ELR (cell line): ENCODE measurements at places on chromosomes 3 and 15.

DNA sequence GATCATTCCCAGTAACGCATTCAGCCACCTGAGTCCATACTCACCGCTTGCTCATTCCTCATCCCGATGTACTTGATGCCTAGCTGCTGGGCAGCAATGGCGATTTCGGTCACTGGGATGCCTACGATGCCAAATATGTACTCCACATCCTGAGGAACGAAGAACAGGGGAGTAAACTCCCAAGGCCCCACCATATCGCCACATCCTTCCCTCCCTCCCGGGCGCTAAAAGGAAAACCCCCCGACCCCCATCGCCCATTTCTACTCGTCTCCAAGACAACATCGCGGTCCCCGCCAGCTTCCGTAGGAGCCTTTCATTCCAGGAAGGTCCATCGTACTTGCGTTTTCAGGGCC is 347 bp downstream of the HACL1 start:
- DNase-seq = peak; percentile 44

DNA sequence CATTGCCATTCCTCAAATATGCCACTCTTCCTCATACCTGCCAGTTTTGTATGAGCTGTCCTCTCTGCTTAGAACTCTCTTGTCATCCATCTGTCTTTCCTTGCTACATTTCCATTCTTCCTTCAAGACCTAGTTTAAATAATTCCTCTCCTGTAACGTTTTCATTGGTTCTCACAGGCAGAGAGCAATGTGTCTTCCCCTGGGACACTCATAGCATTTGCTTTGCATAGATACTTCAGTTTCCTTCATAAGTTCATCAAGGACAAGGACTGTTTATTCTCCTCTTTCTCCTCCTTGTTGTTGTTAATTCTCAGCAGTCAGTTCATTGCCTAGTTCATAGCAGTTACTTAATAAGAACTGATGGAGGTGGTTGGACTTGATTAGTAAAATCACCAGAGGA is 10.5 kb downstream of the NR2C2 start:
- no peak for DNase-seq

DNA sequence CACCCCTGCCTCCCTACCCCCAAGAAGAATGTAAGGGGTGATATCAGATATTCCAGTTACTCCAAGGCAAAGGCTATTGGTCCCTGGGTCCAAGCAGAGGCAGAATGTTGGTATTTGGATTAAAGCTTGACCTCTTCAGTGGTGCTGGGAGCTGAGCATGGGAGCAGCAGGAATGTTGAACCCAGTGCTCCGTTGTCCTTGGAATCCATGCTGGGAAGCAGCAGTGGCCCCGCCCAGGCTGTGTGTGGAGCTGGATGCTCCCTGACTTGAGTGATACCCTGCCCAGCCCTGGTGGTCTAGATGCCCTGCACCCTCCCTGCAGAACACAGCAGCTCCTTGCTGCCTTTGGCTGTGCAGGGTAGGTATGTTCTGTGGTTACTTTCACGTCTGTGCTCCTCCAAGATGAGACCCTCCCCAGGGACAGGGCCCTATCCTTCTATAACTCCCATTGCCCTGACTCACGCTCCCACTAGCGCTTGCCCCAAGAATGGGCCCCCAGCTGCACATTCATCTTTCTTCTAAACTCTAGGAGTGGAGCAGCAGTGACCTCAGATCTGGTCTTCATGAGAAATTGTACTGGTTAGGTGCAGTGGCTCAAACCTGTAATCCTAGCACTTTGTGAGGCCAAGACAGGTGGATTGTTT is 35.1 kb downstream of the UMPS start:
- no peak for DNase-seq

- no peak for DNase-seq
These were observed 89.5 kb upstream of the IL12A start for GRCh38 chr3:159899166-159899565.

DNA sequence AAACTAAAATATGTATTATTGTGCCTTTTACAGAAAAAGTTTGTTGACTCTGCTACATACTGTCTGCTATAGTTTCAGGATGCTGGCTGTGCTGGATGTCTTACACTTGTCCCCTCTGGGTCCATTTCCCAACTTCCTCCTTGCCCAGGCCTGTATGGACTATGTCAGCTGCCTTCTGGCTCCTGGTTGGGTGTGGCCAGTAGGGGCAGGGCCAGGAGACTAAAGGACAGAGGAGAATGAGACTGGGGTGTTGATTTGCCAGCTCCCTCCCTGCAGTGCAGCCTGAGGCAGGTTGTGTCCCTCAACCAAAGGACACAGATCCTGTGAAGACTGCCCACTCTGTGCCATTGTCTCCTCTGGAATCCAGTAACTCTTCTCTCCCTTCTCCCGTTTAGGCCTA is 90.6 kb upstream of the UBE2E2 start:
- DNase-seq = no peak

- peak; percentile 31 for DNase-seq
These were observed 431.1 kb downstream of the MFSD1 start for GRCh38 chr3:159232966-159233365.

DNA sequence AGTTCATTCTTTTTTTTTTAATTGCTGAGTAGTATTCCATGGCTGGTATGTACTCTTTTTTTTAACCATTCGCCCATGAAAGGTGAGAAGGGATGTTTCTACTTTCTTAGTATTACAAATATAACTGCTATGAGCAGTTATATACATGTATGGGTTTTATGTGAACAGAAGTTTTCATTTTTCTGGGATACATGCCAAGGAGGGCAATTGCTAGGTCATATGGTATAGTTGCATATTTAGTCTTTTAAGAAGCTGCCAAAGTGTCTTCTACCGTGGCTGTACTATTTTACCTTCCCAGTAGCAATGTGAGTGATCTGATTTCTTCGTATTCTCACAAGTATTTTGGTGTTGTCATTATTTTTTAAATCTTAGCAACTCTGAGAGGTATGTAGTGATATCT is 11.2 kb upstream of the KLHL40 start:
- DNase-seq = no peak

- no peak for DNase-seq
These were observed 320.2 kb upstream of the C2CD4B start for GRCh38 chr15:62485170-62485720.

GRCh38 chr3:65481085-65481484 is 557.6 kb downstream of the MAGI1 start:
- no peak for DNase-seq

DNA sequence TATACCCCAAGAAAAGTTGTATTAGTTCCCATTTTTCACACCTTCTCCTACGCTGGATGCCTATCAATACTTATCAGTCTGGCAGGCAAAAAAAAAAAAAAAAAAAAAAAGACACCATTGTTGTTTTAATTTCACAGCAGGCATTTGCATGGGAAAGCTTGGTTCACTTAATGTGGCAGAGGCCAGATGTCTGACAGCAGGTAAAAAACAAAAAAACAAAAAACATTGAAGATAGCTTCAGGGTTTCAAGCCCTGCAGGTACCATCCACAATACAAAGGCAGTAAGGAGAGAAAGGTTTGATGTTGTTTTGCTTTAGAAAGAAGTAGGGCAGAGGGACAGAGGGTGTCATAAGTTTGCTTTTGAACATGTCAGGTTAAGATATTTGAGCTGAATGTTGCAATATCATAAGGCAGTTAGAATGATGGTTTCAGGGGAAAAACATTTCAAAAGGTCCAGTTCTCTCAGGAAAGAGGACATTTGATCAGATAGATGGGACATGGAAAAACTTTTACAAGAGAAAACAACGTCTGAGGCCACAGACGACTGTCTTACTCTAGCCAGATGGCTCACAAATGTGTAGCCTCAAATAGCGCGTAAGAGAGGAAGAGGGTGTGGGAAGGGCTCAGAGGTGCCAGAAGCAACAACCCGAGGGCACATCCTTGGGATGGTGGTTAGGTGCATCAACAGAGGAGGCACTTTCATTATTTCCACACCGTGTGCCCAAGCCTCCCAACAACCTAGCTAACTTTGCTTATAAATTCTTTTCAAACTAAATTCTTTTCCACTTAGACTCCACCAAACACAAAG is 25.7 kb downstream of the PCOLCE2 start:
- peak; percentile 41 for DNase-seq

DNA sequence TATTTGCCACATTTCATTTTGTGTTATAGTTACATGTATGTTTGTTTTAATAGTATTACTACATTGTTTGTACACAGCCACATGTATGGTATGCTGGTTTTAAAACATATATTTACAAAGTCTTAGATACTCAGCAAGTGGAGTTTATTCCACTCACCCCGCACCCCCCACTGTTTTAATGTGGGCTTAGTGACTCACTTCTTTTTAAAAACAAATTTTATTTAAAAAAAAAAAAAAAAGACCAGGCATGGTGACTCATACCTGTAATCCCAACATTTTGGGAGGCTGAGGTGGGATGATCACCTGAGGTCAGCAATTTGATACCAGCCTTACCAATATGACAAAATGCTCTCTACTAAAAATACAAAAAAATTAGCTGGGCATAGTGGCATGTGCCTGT is 26.9 kb upstream of the TJP1 start:
- DNase-seq = peak; percentile 37

DNA sequence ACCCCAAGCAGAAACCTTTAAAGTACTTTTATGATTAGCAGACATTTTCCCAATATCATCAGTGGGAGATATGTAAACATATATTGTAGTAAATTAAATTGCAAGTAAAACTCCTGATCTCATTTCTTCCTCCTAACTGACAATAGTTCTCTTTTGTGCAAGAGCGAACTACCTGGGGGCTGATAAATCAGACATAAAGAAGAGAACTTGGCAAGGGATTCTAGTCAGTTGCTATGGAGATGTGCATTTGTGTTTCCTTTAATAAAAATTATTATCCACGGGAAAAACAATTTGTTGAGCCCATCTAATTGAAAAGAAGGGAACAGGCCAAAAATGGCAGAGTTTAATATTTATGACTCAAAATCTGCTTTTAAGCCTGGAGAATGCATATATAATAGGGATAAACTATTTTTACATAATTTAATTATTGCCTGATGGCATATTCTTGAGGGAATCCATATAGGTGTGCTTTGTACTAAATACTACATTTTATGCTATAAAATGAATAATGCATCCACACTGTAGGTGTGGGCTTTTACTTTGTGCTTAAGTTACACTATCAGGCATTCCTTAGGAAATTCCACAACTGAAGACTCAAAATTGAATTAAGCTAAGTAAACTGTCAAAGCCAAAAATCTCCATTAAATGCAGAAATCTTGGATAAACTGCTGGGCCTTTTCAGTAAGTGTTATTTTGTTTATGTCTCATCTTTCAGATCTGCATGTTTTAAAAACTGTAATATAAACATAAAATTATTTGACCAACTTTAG is 258.1 kb downstream of the ERC2 start:
- no peak for DNase-seq

GRCh38 chr3:159733194-159733860 is 255.3 kb upstream of the IL12A start:
- peak; percentile 88 for DNase-seq

GRCh38 chr3:66115858-66116654 is 77.3 kb upstream of the MAGI1 start:
- DNase-seq = peak; percentile 94

GRCh38 chr15:48501208-48501607 is 144.3 kb downstream of the FBN1 start:
- DNase-seq = no peak

- DNase-seq = no peak
These were observed 279.2 kb downstream of the PDCD6IP start for GRCh38 chr3:34077417-34078195.

DNA sequence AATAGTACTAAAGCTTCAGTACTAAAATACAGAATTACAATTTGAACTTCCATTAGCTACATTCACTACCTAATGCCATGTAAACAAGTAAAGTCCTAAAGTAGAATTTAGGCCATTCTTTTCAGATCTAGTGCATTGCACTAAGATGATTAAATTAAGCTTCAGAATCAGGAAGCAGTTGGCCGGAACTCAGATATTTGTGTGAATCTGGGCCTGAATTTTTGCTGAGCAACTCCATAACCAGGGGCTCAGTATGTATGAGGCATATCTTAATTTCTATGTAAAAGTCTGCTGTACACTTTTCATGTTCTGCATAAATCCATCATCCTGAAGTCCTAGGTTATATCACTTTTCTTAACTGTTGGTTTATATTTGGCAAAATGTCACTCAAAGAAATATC is 246.4 kb downstream of the RBMS3 start:
- DNase-seq = no peak

- DNase-seq = no peak
These were observed 2.2 kb downstream of the XXYLT1 start for GRCh38 chr3:195268576-195269309.

DNA sequence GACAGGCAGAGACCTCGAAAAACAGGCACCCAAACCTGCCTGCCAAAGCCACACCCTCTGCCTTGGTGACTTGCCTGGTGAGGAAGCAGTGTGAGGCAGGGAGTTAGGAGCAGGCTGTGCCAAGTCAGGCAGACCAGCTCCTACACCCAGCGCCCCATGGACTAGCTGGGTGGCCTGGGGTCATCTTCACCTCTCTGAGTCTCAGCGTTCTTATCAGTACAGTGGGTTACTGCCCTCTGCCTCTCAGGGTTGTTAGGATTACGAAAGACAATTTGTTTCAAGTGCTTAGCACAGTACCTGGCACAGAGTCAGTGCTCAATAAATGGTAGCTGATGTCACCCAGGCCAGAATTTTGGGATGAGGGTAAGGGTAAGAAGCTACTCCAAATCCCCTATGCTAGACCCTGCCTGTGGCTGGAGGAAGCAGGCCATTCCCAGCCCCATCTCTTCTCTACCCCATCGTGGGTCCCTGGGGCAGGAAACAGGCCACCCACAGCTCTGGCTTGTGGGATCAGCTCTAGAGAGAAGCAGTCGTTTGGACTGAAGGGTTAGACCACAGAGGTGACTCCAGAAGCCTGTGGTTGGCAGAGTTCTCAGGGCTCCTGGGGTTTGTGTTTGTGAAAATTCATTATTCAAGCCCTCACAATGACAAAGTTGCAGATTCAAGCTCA is 10.1 kb downstream of the SLC51B start:
- peak; percentile 34 for DNase-seq

- DNase-seq = peak; percentile 84
These were observed 19.1 kb upstream of the TM4SF18 start for GRCh38 chr3:149352556-149352955.

- DNase-seq = peak; percentile 80
These were observed 401.5 kb downstream of the ZBTB20 start for GRCh38 chr3:114745322-114746240.

- no peak for DNase-seq
These were observed 21.4 kb downstream of the GRAMD2A start for GRCh38 chr15:72176159-72176558.

- no peak for DNase-seq
These were observed 13.4 kb downstream of the RIOX2 start for GRCh38 chr3:97958796-97959195.

DNA sequence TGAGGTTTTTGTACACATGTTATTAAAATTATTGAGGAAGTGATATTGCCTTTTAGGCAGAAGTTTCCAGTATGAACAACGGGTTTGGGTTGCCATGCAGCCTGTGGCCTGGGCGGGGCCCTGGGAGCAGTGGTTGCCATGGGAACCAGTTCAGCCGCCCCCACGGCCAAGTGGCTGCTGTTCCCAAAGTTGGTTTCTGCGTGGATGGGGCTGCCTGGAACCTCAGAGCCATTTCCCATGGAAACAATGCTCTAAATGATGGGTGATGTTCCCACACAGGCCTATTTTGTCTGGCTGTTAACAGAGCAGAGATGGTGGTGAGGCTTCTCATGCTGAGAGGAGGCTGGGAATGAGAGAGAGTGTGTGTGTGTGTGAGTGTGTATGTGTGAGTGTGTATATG is 19.5 kb downstream of the MRAS start:
- DNase-seq = peak; percentile 9
